Heart left ventricle (tissue), 16 donors: ENCODE measurements at places on chromosomes 11 and 22. TPM values are rescaled to one million over a fixed set of nuclear protein-coding genes. Genes with fewer than 3 reads are reported as not detected.

- DNase-seq, result no peak
Observed at GRCh38 chr11:26841818-26842473, 120.1 kb upstream of the SLC5A12 start.

DNA sequence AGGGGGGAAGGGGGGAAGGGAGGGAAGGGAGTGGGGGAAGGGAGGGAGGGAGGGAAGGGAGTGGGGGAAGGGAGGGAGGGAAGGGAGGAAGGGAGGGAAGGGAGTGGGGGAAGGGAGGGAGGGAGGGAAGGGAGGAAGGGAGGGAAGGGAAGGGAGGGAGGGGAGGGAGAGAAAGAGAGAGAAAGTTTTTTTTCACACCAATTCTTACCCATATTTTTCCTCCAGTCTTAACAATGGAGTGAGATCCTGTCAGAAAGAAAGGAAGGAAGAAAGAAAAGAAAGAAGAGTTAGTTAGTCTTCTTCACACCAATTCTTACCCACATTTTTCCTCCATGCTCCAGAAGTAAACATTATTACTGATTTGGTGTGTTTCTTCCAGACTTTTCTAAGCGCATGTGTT is 3.0 kb upstream of the OR2AT4 start:
- no peak for DNase-seq

- no peak for DNase-seq
Observed at GRCh38 chr22:28394513-28395110, 285.0 kb downstream of the TTC28 start.

DNA sequence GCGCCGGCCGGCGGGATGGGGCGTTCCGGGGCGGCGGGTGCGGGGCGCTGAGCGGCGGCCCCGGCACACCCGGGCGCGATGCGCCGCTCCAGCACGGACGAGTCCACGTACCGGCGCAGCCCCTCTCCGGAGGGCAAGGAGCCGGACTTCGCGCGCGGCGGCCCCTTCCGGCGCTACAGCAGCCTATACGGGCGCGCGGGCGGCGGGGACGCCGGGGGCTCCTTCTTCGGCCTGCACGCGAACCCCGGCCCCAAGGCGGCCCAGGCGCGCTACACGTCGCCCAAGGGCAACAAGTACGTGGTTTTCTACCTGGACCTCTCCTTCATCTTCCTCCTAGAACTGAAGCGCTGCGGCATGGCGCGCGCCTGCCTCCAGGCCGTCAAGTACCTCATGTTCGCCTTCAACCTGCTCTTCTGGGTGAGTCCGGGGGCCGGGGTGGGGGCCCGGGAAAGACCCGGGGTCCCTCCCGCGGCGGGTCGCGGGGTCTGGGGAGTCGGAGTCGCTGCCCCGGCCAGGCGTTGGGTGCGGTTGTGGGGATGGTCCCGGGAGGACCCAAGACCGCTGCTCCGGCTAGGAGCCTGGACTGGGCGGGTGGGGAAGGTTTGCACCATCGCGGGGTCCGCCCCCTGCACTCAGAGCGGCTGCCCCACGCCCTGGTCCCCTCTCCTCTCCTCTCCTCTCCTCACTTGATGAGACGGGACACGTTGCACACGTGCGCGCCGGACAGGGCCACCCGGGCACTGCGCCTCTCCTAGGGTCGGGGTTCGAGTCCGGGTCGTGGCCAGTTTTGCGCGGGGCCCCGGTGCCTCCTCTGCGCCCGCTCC is 7.5 kb downstream of the TSPAN4 start:
- DNase-seq, result no peak

DNA sequence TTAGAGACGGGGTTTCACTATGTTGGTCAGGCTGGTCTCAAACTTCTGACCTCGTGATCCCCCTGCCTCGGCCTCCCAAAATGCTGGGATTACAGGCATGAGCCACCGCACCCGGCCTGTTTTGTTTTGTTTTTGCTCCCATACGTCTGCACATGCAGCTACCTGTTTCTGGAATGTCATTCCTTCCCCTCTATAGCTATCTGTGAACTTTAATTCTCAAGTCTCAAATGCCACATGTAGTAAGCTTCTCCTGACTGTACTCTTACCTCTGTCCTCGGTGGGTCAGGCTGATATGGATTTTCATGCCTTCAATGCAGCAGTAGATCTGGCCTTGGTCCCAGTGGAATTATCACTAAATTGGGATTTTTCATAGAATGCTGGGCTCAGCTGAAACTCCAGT is 12.4 kb upstream of the SWAP70 start:
- DNase-seq, result no peak

DNA sequence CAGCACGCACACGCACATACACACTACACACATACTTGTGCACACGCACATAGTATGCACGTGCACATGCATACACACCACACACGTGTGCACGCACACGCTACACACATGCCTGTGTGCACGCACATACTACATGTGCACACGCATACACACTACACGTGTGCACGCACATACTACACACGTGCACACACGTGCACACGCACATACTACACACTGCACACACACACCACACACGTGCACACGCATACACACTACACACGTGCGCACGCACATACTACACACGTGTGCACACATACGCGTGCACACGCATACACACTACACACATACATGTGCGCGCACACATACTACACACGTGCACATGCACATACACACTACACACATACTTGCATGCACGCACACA is 19.7 kb upstream of the ARHGAP8 start:
- DNase-seq, result no peak

DNA sequence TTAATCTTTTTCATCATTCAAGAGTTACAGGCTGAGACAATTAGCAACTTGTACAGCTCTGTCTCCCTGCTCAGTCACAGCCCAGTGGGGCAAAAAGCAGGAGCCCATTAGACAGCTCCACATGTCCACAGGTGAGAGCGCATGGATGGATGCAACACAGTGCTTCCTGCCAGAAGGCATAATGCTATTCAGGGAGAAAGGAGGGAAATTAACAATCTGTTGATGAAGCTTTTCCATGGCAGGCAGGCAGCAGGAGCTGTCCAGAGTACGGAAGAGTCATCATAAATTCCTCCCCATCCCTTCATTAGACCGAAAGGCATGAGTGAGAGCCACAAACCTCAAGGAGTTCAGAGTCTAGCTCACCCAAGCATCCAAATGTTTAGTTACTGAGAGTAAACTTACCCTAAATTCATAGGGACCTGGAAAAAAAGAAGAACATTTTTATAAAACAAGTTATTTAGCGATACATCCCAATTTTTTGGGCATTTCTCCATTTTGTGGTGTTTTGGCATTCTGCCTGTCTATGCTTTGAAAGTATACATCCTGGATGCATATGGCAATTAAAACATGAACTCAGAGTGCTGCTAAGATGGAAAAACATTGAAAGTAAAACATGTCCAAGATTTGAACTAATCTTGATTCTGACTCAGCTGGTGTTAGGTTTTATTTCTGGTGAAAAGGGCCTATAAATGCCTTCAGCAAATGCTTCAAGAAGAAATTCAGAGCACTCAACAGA is 428.1 kb downstream of the OPCML start:
- DNase-seq, result no peak

DNA sequence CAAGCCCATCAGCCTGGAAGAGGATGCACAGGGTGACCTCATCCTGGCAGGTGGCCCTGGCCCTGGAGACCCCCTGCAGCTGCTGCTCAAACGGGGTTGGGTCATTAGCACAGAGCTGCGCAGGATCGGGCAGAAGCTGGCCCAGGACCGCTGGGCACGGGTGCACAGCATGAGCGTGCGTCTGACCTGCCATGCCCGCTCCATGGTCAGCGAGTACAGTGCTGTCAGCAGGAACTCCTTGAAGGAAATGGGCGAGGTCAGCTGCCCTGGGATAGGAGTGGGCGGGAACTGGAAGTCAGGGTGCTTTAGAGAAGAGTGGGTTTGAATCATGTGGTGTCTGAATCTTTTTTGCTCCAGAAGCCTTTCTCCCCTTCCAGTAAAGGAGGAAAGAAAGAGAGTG is 61.1 kb downstream of the INSC start:
- DNase-seq, result no peak

GRCh38 chr11:105829084-105829483 is 193.0 kb downstream of the MSANTD4 start:
- DNase-seq, result no peak

DNA sequence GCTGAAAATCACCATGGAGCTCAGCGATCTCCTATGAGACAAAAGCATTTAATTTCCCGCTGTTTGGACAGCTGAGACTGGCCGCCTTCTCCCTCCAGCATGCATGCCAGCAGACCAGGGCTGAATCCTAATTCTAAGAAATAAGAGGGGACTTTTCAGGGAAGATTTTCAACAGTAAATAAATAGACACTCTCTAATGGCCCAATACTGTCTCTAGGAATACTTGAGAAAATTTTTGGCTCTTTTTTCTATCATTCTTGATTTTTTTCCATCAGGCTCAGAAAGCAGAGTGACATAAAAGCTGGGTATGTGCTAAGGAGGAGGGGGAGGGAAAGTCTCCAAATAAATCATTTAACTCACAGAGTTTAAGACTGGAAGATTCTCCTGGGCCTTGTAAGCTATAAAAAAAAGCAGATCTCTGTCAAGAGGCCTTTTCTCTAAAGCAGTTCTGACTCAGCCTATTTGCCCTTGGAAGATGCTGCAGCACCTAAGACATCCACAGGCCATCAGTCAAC is 17.6 kb upstream of the SPON1 start:
- DNase-seq, result no peak

GRCh38 chr11:104783241-104783640 is 115.0 kb downstream of the CASP12 start:
- no peak for DNase-seq

DNA sequence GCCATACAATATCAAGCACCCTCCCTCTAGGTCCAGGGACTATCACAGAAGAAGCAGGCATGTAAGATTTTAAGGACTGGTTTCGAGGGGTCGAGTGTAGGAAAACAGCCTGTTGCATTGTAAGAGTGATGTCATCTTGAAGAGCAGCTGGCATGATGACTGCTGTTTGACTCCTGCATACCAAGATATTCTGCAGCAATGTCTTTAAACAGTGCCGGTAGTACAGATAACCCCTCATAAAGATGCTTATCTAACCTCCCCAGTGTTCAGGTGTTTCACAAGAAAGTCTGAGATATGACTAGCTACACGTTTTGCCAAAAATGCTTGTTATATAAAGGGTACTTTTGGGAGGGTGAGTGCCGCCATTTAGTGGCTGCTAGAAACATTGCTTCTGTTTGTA is 12.0 kb downstream of the FAM111A start:
- no peak for DNase-seq

DNA sequence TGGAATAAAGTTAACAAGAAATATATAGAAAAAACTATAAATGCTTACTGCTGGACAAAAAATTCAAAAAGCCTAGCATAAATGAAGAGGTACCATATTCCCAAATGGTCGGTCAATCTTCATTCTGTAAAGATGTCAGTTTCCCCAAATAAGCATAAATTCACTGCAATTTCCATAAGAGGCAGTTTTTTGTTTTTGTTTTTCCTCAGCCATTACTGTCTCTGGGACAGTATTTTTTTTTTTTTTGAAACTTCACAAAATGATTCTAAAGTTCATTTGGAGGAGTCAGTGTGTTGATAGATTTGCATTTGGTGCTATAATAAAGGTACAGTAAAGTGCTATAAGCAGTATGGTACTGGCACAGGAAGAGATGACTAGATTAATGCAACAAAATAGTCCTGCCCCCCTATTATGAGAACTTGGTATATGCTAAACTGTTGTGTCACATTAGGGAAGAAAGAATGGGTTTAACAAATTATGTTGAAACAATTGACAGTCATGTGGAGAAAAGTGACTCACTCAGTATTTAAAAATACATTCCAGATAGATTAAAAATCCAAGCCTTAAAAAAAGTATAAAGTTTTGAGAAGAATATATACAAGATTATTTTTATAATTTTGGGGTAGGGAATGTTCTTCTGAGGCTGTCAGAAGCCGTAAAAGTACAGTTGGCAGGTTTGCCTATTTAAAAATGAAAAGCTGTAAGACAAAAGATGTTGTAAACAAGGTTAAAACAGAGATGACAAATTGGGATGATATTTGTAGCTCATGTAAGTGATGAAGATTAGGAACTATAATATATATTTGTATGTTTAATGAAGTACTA is 2.6 kb upstream of the FTH1 start:
- no peak for DNase-seq

DNA sequence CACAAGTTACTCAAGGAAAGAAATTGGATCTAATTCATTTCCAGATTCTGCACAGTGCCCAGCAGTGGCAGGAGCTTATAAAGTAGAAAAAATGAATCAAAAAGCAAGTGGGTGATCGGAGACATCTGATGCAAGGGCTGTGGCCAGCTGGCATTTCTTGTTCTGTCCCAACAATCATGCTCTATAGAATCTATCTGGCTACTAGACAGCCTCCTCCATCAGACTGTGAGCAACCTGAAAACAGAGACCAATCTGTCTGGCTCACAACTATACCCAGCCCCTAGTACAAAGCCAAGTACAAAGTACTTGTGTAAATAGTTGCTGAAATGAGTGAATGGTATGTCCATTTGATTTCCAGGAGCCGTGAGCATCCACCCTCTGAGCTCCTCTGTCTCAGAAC is 11.4 kb downstream of the USH1C start:
- DNase-seq, result no peak

DNA sequence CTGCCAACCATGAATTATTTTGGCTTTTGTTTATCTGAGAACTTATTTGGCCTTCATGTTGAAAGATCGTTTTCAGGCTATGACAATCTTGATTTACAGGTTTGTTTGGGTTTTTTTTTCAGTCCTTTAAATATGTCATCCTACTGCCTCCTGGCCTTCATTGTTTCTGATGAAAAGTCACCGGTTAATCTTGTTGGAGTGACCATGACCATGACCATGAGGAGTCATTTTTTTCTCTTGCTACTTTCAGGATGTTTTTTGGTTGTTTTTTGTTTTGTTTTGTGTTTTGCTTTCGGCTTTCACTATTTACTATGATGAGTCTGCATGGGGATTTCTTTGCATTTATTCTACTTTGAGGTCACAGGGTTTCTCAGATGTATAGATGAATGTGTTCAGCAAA is 81.6 kb downstream of the BRD1 start:
- no peak for DNase-seq

DNA sequence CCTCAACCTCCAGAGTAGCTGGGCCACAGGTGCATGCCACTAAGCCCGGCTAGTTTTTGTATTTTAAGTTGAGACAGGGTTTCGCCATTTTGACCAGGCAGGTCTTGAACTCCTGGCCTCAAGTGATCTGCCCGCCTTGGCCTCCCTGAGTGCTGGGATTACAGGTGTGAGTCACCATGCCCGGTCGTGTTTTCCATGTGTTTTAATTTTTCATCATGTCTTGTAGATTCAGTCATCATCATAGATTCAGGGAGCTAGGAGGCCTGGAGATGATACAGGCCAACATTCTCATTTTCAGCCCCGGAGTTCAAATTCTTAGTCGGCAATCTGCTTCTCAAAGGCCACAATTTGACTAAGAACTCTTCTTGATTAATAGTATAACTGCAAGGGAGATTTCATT is 73.5 kb upstream of the GRAMD1B start:
- no peak for DNase-seq

- no peak for DNase-seq
Observed at GRCh38 chr11:108906826-108907225, 242.0 kb downstream of the DDX10 start.

- no peak for DNase-seq
Observed at GRCh38 chr11:59678813-59679165, 10.0 kb upstream of the PATL1 start.

GRCh38 chr11:91078221-91078620 is 855.4 kb upstream of the CHORDC1 start:
- no peak for DNase-seq

GRCh38 chr22:45254388-45254787 is 13.7 kb upstream of the KIAA0930 start:
- no peak for DNase-seq

Gene SEC14L6
- 0.03 TPM for polyA plus RNA-seq

Gene JHY
- polyA plus RNA-seq, result 0.54 TPM

Gene GLB1L3
- not detected for polyA plus RNA-seq

Gene MS4A6E
- polyA plus RNA-seq, result not detected

Gene EHF
- polyA plus RNA-seq, result 0.26 TPM

Gene SPCS2
- polyA plus RNA-seq, result 123 TPM

Gene MYEOV
- 0.08 TPM for polyA plus RNA-seq
